ENCODE measurements at places on chromosomes 13 and 19.

DNA sequence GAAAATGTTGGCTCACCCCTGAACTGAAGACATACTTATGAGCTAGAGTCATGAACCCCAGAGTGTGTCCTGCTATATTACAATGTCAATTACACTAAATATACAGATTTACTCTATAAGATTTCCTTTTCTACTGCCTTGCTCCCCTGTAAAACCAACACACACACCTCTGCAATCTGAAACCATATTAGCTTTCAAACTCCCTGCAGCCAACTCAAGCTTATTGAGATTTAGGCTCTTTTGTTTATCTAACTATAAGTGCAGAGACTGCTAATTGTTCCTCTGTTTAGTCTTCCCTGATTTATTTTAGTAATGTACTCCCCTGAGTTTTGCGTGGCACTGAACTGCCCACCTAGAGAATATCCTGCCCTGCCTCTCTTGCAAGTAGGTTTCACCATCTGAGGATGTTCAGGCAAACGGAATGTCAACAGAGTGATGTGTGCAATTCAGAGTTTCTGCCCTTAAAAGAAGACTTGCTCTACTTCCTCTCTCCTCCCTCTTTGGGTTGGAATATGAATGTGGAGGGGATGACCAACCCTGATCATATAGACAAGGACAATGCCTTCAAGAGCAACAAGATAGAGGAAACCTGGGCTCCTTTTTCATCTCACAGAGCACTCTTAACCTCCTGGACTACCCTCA lies 22.3 kb downstream of the FAM216B start:
- no peak for DNase-seq

- no peak for DNase-seq
Measured at GRCh38 chr13:110944121-110944967, 29.5 kb upstream of the ANKRD10 start.

- no peak for DNase-seq
Measured at GRCh38 chr13:109309625-109310363, 476.6 kb downstream of the IRS2 start.

GRCh38 chr13:76020421-76020955 lies 384.4 kb downstream of the LMO7 start:
- no peak for DNase-seq

DNA sequence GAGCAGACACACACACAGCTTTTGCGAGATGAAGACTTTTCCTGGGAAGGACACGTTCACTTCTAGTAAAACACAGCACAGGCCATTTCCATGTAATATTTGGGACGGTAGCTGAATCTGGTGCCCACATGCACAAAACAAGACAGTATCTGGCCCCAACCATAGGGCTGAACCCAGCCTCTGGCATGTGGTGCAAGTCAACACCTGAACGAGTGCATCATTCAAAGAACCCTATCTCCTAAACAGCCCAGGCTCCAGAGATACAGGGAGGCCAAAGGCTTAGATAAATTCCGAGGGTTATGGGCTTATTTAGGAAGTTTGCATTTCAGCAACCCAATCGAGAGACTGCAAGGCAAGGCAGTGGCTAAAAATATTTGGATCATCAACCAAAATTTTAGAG lies 2.7 kb upstream of the TFDP1 start:
- DNase-seq = no peak

- DNase-seq = no peak
Measured at GRCh38 chr19:1169921-1170885, 3.9 kb downstream of the SBNO2 start.

DNA sequence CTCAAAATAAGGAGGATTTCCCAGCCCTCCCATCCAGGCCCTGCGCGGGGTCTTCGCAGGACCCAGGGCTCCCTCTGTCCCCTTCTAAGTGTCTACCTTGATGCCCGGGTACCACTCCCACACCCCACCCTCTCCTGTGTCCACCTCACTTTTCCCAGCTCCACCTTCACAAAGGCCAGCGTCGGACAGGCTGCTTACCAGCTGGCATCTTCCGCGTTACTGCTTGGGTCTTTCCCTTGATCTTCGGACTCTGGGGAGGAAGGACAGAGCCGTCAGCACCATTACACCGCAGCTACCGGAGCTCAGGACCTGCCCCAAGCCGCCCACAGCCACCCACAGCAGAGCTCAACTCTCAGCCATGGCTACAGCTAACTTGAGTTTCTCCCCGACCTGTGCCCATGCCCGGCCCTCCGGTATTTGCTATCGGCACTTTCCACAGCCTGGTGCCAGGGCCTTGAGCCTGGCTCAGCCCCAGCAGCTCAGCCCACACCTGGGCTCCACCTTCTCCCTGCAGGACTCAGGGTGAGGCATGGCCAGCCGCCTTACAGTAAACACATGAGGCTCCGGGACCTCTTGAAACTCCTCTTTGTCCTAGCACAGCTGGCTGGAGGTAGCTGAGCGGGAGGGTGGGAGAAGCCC lies 3.8 kb downstream of the C13orf46 start:
- DNase-seq = no peak

DNA sequence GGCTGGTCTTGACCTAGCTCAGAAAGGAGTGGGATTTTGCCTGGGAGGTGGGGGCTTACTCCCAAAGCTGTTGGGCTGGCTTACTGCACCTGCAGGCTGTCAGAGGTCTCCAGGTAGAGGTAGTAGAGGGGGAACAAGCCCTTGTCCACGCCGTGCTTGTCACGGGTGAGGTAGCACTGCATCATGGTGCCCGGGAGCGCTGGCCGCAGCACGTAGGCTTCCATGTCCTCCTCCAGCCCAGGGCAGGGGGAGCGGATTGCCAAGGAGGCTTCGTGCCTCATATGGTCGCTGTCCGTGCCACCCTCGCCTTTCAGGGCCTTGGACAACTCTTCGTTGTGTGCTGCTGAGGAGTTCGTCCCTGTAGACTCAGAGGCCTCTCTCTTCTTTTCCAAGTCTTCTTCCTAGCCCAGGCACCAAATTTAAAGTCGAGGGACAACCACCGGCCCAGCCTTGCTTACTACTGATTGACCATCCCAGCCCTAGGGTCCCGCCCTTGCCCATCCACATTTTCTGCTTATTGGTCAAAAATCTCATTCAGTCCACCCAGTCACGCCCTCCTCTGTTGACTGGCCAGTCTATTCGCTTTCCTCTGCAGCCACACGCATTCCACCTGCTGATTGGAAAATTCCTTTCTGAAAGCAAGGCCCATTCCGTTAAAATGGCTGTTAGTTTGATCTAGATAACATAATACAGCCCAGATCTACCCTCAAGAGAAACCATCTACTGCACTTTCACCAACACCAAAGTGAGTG lies 10.5 kb downstream of the TULP2 start:
- no peak for DNase-seq

DNA sequence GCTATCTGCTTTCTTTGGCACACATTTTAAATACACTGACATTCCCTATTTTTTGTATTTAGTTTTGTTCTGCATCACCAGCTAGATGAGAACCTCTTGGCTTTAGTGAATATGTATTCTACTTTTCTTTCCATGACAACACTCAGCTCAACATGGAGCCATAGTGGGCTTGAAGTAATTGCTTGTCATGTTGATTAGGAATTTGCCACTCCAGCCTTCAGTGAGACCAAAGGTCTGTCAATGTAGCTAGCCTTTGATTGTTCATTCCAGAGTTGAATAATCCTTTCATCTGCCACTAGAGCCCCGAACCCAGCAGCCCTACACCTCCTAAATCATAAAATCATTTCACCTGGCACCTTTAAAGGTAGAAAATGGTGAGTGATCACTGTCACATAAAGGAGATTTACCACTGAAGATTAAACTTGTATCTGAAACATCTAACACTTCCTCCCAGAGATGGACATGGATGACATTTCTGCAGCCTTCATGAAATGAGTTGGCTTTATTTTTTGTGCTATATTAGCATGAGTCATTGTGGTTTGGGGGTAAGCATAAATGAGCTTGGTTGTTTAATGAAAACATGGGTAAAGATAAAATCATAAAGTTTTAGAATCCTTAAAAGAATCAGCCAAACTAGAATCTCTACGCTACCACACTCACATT lies 29.2 kb upstream of the GARRE1 start:
- DNase-seq = no peak

GRCh38 chr13:97621631-97622030 lies 187.7 kb downstream of the RAP2A start:
- no peak for DNase-seq

DNA sequence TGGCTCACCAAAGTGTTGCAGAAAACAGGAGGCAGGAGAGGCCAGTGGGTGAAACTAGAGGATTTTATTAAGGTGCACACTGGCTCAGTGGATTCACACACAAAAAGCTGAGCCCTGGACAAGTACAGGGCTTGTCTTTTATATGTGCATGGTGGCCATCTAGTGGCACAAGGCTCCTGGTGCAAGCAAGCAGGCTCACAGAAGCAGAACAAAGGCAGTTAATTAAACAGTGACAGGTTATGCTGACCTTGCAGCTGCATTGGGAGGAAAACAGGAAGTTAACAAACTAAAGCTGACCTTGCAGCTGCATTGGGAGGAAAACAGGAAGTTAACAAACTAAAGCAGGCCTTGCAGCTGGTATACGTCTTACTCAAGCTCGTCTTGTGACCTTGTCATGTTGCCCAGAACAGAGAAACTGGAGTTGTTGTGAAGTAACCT lies 65.3 kb upstream of the ZNF681 start:
- DNase-seq = no peak

- no peak for DNase-seq
Measured at GRCh38 chr13:96112936-96113335, 23.0 kb downstream of the HS6ST3 start.

DNA sequence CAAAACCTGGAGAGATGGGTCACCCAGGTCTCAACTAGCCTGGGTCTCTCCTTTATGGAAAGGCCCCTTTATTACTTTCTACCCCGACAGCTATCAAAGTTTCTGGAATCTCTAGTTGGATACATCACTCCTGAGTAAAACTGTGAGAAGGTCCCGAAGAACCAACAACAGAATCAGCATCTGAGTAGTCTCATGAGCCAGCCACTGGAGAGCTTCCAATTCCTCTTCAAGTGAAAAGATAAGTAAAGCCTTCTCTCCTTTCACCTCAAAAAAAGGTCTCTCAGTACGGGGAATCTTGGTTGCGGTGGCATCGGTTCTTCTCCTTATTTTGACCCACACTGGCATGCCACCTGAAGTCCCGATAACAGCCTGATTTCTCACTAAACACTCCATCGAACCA lies at the start of gene ERVV-1:
Gene ERVV-1 (plus strand): TSS at position 301 of the 400 bp plus-strand sequence. CDS start 170 bp downstream, outside the sequence.
- no peak for DNase-seq

DNA sequence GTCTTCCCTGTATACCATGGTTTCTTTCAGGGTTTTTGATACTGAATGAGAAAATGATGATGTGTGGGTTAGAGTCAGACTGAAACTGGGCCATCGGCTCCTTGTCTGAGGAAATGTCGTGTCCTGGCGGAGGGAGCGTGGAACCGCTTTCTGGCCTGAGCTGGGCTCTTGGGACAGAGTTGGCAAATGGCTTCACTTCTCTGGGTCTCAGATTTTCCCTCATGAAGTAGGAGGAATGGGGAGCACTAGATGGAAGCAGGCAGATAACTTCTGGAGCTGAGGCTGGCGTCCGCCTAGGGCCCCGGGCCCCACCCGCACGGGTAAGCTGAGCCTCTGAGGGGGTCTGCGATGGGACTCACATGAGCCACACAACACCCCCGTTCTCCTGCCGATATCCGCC lies 133.3 kb upstream of the WASF3 start:
- DNase-seq = no peak

DNA sequence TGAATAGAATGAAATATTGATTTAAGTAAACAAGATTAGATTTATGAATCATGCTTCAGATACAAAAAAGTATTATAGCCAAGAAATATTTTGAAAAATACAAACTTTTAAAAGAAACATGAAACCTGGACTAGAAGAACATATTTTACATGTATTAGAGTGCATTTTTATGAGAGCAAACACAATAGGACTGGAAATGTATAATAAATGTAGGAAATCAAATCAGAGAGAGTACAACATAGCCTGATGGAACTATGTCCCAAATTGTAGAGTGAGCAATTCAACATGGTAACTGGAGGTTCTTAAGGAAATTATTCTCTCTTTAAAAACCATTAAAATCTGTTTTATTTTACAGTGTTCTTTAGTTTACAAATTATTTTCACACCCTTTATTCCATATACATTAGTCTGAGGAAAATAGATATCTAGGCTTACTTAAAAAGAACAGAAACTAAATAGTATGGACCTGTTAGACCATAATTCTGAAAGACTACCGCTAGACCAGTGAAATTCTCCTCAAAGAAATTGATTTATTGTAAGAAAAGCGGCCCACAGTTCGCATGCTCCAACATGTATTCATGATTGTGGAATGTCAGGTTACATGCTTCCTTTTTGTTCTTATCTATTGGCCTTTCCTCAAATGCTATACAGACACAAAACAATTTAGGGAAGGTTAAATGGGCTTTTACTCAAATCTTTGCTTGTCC lies 1526.5 kb upstream of the SLC10A2 start:
- no peak for DNase-seq

DNA sequence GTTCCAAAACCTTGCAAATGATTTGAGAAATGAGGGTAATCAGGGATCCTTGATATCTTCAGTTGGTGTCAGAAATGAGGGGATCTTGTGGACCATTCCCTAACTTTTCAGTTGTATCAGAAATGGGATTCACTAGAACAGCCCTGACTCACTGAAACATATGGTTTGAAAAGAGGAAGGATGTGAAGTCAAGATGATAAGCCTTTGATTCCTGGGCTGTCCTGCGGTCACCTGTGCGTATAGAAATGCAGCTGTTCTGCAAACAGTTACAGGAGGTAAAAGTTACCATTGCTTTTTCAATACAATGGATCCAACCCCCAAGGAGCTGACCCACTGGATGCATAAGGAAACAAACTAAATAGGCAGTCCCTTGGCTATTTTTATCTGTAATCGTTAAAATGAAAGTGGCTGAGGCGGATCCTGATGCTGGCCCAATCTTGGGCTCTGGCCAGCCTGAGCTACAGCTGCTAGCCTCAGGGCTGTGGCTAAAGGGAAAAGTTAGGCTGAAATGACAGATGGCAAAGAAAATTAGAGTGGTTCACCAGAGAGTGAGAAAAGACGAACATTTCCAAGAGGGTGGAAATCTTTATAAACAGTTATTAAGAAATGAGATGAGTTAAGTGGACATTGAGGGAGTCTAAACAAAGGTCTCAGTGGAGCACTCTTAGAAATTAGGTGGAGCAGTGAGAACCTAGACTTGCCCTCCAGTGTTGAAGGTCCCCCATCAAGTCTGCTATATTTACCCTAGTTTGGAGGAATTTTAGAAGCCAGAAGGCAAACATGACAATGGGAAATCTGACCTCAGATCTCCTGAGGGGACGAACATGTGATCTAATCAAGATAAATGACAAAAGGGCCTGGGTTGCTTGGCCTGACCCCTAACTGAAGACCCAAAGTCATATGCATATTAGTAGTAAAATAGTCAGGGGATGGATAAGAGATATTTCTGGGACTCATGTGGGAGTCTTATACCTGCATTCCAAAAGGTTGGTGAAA lies 7.6 kb downstream of the SIGLECL1 start:
- DNase-seq = no peak

- DNase-seq = no peak
Measured at GRCh38 chr13:98251708-98252107, 74.6 kb upstream of the RNF113B start.

Data from activated CD4-positive, alpha-beta T cell treated with anti-CD3 and anti-CD28 coated beads, Interleukin-2, amount 50 U/mL, for 24 hours (primary cell).